DMS 273 treated with DMSO at 0.1 percent for 48 hours (cell line): ENCODE measurements at places on chromosomes 1 and 21.

GRCh38 chr21:33866826-33867225 lies 48.8 kb downstream of the ATP5PO start:
- DNase-seq = no peak

DNA sequence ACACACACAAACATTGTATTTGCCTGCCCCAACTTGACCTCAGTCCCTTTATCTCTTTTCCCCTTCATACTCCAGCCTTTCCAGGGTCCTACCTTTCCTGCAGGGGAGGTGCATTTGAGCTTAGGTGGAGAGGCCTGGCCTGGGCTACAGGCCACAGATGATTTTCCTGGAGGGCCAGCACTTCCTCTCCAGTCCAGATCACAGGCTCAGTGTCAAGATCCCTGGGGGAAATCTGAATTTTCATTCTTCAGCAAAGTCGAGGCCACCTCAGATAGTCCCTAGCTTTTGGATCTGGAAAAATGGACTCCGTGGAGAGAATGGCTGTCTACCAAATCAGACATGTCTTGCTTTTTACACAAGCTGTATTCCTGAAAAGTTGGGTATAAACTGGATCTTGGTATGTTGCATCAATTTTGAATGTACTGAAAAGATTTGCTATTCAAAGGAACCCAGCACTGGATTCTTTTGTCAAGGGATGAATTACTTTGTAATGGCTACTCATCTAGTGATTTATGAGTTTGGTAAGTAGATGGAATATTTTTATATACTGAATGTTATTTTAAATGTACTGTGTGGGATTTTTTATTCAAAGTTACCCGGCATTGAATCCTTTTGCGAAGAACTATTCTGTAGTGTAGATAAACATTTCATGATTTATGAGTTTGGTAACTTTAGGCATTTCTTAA lies 78.7 kb downstream of the DDR2 start:
- no peak for DNase-seq

DNA sequence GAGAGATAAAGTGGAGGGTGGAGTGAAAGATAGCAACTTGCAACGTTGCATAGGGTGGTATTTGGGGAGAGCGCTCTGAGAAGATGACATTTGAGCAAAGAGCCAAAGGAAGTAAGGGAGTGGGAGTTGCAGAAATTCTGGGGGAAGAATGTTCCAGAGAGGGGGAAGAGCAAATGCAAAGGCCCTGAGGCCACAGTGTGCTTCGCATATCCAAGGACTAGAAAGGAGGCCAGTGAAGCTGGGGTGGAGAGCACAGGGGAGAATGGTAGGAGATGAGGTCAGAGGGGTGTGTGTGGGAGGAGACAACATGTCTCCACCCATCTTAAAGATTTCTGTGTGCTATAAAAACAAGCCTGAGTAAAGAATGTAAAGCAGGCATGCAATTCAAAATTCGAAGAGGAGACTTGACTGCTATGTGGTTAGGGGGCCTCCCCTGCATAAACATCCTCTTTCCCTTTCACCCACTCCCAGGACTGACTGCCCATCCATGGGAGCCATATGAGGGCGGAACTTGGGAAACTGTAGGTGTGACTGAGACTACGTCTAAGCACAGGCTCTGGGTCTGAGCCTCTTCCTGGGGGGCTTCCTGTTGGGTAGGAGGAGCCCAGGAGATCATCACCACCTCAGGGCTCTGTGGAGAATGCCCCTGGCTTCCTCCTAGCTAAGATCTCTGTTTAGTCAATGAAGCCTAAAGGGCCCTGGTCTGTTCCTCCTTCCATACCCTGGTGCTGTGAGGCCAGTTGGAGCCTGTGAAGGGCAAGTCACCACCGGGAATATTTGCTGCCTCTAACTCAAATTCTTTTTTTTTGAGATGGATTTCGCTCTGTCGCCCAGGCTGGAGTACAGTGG lies 2.9 kb upstream of the CLIC4 start:
- no peak for DNase-seq

DNA sequence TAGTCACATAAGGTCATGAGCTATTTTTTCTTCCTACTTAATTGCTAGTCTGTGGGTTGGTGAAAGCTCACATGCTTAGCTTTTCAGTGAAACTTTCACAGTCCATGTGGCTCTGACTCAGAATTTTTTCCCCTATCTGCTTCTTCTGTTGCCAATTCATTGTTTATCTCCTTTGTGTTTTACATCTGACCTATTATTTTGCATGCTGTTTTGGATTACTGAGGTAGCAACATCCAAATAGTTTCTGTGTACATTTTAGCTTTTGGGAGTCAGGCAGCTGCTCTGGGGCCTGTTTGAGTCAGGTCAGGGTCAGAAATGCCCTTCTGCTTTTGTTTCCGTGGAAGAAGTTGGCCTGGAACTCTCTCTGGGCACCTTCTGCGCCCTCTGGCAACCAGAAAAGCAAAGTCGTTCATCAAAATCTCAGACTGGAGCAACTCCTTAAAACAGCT lies 40.0 kb downstream of the ROR1 start:
- DNase-seq = no peak

GRCh38 chr21:44835647-44835973 lies 17.7 kb upstream of the SUMO3 start:
- no peak for DNase-seq

DNA sequence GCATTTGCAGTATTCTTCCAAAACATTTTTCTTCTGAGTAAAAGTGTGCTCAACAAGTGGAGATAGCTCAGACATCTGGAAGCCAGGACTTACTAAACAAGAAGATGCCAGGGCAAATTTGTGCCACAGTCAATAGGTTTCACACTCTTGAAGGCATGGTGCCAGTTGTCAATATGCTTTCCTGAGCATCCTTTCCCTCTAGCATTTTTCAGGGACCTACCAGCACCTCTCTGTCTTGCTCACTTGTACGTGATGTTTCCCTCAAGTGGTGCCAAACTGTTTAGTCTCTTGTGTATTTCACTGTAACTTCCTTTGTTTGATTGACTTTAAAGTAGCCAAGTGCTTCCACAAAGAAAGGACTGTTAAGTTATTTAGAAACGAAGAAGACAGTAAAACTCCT lies 194.0 kb upstream of the SGIP1 start:
- DNase-seq = no peak

DNA sequence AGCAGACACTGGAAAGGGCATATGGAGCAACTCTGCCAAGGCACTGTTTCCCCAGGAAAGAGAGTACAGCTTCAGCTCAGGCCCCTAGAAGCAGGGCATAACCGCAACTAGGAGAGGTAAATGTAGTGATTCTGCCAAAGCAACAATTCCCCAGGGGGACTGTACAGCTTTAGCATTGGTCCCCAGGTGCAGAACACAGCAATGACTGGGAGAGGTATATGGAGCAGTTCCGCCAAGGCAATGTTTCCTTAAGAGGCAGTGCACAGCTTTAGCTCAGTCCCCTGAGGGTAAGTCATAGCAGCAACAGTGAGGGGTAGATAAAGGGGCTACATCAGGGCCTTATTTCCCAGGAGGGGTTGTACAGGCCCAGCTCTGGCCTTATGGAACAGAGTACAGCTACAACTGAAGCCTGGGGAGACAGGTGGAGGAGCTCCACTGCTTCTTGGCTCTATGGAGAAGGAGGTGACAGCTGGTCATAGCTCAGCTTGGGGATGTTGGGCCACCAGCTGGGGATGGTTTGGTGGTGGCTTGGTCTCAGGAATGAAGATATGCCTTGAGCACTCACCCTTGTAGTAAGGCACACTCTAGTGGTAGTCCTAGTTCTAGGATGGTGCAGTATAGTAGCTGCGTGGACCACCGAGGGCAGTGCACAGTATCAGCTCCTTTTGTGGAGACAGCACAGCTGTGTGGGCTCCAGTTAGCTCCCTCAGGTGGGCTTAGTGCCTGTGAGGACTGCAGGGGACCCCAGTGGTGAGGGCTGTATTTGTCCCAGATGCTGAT lies 582.7 kb downstream of the PTPRC start:
- DNase-seq = no peak

DNA sequence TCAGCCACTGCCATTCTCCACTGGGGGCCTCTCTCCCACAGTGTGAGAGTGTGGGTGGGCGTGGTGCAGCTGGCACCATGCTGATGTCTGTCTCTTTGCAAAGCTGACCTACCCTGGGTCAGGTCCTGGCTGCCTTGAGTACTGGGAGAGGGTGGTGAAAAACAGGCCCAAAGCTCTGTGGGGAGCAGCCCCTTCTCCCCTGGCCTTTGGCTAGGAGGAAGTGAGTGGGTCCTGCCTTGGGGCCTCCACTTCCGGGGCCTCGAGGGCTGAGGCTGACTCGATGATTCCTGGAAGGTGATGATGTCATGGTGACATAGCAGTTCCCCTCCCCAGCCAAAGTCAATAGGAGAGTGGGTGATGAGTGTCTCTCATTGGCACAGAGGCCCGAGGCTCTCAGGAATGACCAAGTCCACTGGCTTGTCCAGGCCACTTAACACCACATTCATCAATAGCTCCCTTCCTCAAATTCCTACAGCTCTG lies 53.0 kb downstream of the IER5 start:
- no peak for DNase-seq

GRCh38 chr1:88538222-88538899 lies 145.7 kb upstream of the PKN2 start:
- DNase-seq = no peak

GRCh38 chr1:24708938-24709337 lies 36.3 kb upstream of the CLIC4 start:
- no peak for DNase-seq

- DNase-seq = no peak
Observed at GRCh38 chr1:202642619-202643291, 67.5 kb downstream of the SYT2 start.

- DNase-seq = peak; percentile 87
Observed at GRCh38 chr1:222240536-222241181, 307.2 kb downstream of the HHIPL2 start.

- no peak for DNase-seq
Observed at GRCh38 chr1:18957136-18957521, 653 bp upstream of the IFFO2 start.

DNA sequence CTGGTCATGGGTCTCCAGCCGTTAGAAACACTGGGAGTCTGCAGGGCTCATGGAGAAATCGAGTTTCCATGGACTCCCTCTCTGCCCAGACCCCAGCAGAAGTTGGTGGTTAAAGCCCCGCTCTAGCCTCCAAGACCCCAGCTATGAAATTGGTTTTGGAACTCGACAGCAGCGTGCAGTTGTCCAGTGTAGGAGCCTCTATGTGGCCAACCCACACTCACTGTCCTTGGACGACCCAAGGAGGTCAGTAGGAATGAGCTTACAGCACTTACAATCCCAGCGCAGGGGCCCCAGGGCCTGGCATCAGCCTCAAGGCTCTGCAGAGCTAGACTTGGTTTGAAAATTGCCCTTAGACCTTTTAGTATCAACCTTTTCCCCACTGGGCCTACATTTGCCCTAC lies 3.2 kb upstream of the PRDM16 start:
- DNase-seq = no peak

DNA sequence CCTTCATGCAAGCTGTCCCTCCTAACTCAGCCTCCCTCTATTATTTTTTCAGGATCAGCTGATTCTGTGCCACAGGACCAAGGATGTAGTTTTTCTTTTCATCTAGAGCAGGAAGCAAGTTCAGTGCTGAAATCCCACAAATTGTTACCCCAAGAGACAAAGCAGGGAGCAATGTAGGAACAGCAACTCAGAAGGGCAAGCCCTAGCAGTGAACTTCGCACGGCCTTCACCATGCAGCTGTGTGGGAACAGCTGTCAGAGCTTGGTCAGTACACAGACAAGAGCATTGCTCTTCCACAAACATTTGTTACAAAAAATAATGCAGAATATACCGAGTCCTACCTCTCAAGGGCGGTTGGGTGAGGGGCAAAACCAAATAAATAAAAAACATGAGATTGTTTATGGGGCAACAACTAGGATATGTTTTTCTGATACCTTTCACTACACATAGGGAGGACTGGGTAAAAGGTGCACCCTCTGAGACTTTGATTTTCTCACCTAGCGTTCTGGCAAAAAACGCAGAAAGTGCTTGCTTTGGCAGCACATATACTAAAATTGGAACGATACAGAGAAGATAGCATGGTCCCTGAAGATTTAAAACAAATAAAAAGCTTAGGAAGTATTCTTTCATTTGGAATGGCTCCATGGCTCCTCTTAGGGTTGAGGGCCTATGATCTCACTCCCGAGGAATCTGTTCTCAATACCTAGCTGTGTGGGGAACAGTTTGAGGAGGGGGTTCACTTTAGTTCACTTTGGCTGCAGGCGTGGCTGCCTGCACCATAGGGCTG lies 37.1 kb upstream of the ANGPTL7 start:
- no peak for DNase-seq

GRCh38 chr1:59422921-59423575 lies 126.2 kb downstream of the FGGY start:
- DNase-seq = peak; percentile 71

DNA sequence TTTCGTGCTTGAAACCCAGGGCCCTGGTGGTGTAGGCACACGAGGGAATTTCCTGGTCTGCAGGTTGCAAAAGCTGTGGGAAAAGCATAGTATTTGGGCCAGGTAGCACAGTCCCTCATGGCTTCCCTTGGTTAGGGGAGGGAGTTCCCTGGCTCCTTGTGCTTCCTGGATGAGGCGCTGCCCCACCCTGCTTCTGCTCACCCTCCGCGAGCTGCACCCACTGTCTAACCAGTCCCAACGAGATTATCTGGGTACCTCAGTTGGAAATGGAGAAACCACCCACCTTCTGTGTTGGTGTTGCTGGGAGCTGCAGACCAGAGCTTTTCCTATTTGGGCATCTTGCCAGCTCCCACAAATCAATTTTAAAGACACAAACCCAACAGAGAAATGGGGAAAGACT lies 183.0 kb downstream of the PHTF1 start:
- DNase-seq = no peak

DNA sequence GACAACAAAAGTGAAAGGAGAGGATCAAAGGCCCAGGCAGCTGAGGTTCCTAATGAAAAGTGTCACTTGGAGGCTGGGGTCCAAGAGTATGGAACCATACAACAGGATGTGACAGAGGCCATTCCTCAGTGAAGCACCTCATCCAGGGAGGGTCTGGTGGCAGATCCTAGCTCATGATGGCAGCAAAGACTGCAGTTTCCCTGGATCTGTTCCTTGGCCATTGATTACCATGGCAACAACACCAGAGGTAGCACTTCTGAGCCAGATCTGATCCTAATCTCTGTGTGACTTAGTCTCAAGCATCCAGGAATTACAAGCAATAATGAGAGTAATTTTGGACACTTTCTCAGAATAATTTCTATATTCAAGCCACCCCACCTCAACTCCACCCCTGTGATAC lies 12.9 kb downstream of the FAM177B start:
- no peak for DNase-seq

GRCh38 chr1:86423873-86424272 lies at the start of gene CLCA2:
CLCA2 (plus strand) TSS chr1:86424171; CDS start chr1:86424248, 77 bp downstream.
- no peak for DNase-seq

GRCh38 chr1:204819495-204819894 lies 51.2 kb upstream of the NFASC start:
- DNase-seq = no peak

- peak; percentile 79 for DNase-seq
Observed at GRCh38 chr21:35256468-35256988, 207.4 kb upstream of the RUNX1 start.

GRCh38 chr21:22900490-22900889 lies 1902.3 kb downstream of the NCAM2 start:
- no peak for DNase-seq

- DNase-seq = no peak
Observed at GRCh38 chr1:67433837-67434236, 3.6 kb upstream of the SERBP1 start.
